WTC11 (cell line): ENCODE measurements at places on chromosomes 6 and 20.

DNA sequence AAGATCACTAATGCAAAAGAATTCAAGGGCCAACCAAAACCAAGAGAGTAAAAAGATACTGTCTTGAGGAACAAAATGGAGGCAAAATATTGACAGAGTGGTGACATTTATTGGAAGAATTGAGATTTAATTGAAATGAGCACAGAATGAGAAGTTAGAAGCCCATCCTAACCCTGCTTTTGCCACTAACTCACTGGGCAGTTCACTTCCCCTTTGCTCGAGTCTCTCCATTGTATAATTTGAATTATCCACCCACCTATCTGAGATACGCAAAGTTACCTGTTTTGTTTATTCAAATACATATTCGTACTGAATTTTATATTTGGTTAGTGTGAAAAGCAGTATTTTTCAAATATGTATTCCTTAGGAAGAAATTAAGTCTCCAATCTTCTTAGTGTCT, 204.5 kb upstream of the PRDM1 start:
- DNase-seq = no peak

GRCh38 chr6:18262702-18263417, 1.5 kb downstream of the DEK start:
- DNase-seq = no peak

DNA sequence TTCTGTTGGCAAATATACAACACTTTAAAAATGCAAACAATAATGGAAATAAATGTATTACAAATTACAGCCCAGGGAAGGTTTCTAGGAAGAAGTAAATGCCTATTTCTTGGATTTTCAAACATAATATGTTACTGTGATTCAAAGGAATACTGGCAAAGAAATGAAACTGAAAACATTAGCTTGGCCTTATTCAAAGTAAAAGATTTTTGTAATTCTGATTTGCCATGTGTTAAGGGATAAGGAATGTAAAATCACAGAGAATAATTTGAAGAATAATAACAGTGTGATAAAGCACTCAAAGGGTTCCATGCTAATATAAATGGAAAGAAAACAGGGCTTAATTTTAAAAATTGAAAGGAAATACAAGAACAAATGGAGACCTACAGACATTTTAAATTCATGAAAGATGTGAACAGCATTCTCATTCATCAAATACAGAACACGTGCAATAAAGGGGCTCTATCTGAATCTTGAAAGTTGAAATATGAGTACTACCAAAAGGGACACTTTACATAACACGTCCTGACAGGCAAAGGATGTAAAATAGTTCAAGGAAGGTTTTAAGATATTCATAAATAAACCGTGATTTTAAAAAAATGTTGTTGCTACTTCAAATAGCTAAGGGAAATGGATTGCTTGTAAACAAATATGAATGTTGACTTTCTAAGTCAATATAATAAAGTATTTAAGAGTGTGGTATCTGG, 138.1 kb downstream of the RFPL4B start:
- no peak for DNase-seq

GRCh38 chr6:54198134-54198533, 86.9 kb downstream of the MLIP start:
- DNase-seq = no peak

DNA sequence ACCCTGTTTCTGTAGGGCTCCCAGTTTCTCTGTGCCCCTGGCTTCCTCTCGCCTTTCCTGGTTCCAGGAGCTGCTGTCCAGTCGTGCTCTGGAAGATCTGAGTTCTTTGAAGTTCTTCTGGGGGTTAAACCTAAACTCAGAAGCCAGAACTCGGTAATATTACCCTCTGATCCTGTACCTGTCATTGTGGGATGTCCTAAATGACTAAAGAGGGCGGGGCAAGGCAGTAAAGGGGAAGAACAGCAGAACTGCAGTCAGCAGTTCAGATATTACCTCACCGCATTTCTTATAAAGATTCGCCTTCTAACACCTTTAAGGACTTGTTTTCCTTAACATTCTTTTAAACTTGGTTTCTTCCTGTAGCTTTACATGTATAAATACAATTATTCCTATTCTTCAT, 63.9 kb downstream of the FAM120B start:
- no peak for DNase-seq

DNA sequence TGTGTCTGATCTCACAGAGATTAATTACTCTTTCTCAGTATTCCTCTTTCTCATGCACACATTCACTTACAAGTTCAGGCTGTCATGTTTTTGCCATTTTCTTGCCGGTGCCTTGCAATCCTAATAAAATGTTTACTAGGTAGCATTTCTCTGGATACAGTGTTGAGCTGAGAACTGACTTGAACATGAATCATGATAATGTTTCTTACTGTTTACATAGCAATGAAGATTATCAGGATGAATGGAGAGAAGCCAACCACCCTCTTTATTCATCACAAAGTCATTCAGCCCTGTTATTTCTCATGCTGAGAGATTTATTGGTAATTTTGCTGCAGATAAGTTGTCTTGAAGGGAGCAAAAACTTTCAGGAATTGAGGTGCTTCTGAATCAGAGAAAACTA, 185.5 kb upstream of the ECI2 start:
- DNase-seq = no peak

- no peak for DNase-seq
Observed at GRCh38 chr20:62977613-62978560, 25.4 kb downstream of the SLC17A9 start.

DNA sequence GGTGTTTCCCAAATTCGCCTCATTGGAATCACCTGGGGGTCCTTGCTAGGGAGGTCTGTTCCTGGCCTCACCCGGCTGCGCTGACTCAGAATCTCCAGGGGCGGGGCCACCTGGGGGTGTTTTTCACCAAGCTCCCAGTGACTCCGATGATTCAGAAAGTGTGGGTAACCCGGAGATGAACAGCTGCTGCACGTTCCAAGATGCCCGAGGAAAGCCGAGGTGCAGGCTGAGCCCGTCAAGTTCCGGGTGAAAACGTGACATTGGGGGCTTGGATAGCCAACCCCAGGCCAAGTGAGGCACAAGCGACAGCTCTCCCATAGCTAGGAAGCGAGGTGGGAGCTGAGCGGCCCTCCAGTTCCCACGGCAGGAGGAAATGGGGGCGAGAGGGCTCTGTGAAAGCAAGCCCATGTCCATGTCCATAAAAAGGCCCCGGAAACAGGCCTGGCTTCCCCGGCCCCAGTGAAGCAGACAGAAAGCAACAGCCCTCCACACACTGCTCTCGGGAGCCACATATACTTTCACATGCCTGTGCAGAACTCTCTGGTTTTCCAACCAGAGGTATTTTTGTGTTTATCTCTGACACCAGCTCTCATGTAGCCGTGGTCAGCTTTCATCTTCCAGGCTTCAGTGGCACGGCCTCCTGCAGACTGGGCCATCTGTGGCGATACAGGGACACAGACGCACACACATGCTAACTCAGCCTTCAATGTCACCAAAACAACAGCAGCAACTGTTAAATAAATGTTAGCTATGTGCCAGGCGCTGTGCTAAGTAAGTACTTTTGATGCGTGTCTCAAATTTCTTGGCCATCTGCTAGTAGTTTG, 90.7 kb upstream of the CCDC28A start:
- DNase-seq = no peak

- DNase-seq = no peak
Observed at GRCh38 chr6:85660181-85660611, 17.5 kb upstream of the SYNCRIP start.
